ENCODE measurements at places on chromosomes 1 and 21.

GRCh38 chr1:221458447-221459156, 283.3 kb downstream of the DUSP10 start:
- no peak for DNase-seq

DNA sequence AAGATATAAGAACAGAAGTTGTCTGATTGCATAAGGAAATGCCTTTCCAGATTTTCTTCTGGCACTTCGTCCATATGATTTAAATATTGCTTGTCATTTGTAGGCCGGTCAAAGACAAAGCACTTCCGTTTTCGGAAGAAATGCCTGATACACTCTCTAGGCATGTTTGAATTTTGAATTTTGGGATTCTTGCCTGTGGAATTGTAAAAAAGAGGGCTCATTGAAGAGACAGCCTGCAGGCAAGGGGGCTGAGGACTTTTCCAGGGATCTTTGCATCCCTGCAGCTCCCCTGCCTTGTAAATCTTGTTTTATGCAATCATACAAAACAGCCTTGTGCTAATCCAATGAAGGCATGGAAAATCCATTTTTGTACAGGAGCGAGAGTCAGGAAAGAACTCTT, 7.4 kb downstream of the GBP4 start:
- no peak for DNase-seq

GRCh38 chr21:26365849-26366248, 195.3 kb upstream of the APP start:
- DNase-seq = no peak

- no peak for DNase-seq
Observed at GRCh38 chr1:59272507-59272906, 24.4 kb upstream of the FGGY start.

DNA sequence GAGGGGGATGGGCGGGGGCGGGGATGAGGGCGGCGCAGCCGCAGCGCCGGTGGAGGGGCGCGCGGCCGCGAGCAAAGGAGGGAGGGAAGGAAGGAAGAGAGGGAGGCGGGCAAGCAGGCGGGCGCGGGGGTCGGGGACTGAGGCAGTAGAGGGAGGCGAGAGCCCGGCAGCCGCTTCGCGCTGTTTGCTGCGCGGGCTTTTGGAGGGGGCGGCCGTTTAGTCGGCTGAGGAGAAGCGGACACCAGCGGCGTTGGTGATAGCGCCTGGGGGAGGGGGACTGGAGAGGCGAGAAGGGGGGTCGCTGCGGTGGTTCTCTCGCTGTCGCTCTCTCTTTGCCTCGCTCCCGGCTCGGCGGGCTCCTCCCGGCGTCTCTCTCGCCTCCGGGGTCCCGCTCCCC, at the start of gene HS2ST1:
HS2ST1 (plus strand) TSS at position 35 of the 397 bp plus-strand sequence.
- DNase-seq = no peak

GRCh38 chr21:26684889-26685288, 111.8 kb upstream of the CYYR1 start:
- DNase-seq = no peak

GRCh38 chr1:64265141-64265540, 61.7 kb downstream of the UBE2U start:
- DNase-seq = no peak

GRCh38 chr1:184748740-184749139, 5.9 kb downstream of the EDEM3 start:
- DNase-seq = no peak
